Activated B cell treated with CpG ODN at 0.5 μM for 24 hours (primary cell): ENCODE measurements at places on chromosomes 13 and 19. TPM values are rescaled to one million over a fixed set of nuclear protein-coding genes. Genes with fewer than 3 reads are reported as not detected.
A peak's percentile ranks its signal among the peaks of the same experiment; 100 is the strongest.

DNA sequence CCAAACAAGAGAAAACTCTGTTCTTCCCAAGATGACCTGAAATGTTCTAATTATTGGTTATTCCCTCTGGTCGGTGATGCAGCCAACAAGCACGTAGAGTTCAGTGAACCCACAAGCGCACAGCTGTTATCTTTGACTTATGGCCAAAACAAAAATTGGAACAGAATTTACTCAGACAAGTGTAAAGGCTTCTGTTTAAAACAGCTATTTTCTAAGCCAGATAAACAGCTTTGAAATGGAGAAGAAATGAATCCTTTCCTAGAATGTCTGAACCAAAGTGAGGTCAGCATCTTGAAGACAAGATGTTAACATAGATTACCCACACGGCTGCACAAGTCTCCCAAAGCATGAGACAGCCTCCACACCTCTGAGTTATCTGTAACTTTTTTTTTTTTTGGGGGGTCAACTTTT lies 669.2 kb downstream of the DIAPH3 start:
- no peak for DNase-seq

Gene MEIOSIN
- total RNA-seq: not detected in 2 replicates

- DNase-seq: no peak
Measured at GRCh38 chr19:40688309-40688708, 2.1 kb downstream of the NUMBL start.

DNA sequence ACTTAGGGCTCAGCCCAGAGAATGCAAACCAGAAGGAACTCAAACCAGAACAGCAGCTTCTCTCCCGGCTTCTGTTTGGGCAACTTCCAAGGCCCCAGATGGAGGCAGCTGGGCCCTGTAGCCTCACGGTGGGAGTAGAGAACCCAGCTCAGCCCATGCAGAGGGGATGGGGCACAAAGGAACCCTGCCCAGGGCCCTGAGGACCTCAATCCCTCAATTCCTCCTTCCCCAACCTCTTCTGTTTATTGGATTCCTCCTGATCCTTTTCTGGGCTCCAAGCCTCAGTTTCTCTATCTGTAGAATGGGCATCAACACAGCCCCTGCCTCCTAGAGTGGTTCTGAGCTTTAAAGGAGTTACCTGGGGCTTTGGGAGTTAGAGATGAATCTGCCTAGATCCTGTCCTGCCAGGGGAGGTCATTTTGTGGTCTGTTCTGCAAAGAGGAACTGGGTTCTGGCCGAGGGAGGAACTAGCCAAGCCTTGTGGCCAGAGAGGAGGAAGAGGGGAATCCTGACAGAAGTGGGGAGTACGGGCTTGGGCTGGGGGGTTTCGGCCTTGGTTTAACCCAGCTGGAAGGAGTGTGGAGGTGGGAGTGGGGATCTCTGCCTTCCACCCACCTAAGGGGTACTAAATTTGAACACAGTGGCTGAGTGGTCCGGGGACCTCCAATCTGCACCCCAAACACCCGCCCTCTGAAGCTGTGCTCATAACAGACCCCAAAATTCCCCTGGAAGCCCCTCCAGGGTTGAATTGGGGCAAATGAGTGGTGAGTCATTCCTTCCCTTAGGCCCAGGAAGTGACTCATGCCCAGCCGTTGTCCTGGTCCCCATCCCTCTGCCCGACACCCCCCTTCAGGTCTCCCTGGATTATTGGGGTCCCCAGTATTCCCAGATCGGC lies 2.7 kb downstream of the ADGRE5 start:
- peak; percentile 55 for DNase-seq

Gene CPB2
- not detected in 2 replicates for total RNA-seq

DNA sequence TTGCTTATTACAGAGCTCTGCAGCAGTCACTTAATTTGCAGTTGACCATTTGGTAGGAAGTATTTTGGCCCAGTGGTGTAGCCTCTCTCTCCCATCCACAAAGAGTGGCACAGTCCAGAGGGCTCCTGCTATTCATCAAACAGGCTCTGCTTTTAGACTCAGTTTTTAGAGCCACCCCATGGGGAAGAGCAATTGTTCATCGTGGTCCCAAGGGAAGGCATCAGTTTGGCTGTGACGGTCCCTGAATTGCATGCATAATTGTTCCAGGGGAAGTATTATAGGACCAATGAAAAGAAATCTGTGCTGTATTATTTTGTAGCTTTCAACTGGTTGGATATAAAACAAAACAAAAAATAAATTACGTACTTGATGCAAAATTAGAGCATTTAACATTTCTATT lies 799.0 kb downstream of the DACH1 start:
- DNase-seq: no peak

DNA sequence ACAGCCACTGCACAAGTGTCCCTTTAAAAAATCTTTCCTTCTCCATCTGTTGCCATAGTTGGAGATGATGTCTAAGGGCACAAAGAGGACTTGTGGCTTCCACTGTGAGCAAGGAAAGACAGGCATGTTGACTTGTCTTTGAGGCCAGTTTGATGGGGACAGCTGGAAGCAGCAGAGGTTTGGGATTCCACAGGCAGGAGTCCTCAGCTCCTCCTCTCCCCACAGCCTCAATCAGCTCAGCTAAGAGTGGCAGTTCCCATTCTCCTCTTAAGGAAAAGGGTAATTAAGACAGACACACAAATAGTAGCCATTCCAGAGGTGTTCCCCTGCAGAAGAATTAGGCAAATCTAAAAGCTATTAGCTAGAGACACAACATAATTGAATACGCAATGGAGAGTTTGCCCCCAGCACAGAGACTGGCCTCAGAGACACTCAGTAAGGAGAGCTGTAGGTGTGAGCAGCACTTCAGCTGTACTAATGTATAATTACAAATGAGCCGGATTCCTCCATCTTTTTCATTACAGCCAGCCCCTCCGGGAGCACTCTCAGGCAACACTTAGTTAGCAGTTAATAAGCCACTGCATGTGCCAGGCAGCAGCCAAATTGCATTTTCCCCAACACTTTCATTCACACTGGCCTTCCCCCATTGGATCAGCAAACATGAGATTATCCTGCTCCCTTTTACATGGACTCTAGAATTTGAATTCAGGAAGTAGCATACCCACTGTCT lies 434.0 kb downstream of the FOXO1 start:
- DNase-seq: no peak

- no peak for DNase-seq
Measured at GRCh38 chr19:54399189-54399588, 16.1 kb upstream of the TTYH1 start.

- DNase-seq: no peak
Measured at GRCh38 chr13:51674276-51674675, 90.0 kb downstream of the WDFY2 start.

Gene PTOV1
- total RNA-seq: 103 and 107 TPM in 2 replicates

Gene C19orf18
- total RNA-seq: 0.81 and 1.1 TPM in 2 replicates

DNA sequence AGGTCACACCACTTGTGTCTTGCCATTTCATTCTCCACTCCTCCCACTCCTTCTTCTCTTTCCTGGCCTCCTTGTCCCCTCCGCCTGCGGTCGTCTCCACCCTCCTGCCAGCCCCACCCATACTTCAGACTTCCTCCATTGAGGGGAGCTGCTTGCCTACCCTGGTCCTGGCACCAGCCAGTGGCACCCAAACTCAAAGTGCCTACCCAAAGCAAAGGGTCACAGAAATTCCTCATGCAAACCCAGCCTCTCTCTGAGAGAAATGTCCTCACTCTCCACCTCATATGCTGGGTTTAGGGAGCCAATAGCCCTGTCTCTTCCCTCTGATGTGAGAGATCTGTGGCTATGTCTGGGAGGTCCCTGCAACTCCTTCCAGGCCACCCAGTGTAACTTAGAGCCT lies 109.6 kb downstream of the TEX26 start:
- no peak for DNase-seq

DNA sequence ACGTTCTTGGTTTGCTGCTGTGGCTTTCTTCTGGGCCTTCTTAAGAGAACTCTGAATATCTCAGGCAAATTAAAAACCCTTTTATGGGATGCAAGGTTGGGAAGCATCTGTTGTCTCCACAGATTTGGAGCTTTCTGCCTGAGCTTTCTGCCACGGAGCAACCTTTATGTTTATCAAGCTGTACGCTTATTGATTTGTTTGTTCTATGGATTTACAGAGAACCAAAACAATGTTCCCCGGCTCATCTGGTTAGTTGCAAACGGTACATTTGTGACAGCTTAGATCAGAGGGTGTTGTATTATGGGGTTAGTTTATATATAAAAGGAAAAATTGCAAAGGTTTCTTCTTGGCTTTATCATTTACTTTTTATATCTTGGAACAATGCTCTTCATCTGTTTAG lies 479.6 kb downstream of the DIAPH3 start:
- no peak for DNase-seq

Gene PEX11G
- 0.61 and 1.0 TPM in 2 replicates for total RNA-seq

Gene FOXA3
- not detected in 2 replicates for total RNA-seq

GRCh38 chr13:39577838-39578491 lies 25.0 kb downstream of the LHFPL6 start:
- DNase-seq: no peak

GRCh38 chr19:10393137-10393536 lies 10.2 kb downstream of the CDC37 start:
- no peak for DNase-seq

- DNase-seq: no peak
Measured at GRCh38 chr19:19594381-19594780, 24.1 kb downstream of the PBX4 start.

GRCh38 chr13:71624653-71625600 lies 242.1 kb downstream of the DACH1 start:
- no peak for DNase-seq

Gene KLHL1
- total RNA-seq: not detected in 2 replicates

DNA sequence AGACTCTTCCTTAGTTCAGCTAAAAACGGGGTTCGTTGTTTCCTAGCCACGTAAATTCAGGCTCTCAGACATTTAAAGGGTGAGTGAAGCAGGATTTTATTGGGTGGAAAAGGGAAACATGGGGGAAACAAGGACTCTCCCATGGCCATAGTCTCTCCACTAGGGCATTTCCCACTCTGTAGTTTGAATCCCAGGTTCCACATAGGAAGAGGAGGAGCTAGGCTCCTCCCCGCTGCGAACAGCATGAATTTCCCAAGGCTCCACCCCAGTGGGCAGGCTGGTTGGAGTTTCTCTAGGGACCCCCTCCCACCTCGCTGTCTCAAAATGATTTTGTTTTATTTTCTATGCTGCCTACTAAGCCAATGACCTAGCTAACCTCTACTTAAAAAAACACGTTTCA lies 2170.8 kb upstream of the PCDH20 start:
- no peak for DNase-seq

Gene HS6ST3
- not detected in 2 replicates for total RNA-seq

DNA sequence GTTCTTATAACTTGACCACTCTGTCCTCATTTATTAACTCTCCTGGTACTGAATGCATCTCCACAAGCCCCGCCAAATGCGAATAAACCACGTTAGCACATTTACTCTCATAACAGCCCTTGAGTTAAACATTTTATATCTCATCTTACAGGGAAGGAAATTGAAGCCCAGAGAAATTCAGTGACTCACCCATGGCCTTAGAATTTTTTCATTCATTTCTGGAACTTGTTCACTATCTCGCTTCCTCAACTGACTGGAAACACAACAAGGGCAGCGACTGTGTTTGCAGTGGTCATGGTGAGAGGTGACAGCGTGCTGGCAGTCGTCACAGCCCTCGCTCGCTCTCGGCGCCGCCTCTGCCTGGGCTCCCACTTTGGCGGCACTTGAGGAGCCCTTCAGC lies 39.5 kb downstream of the SERP2 start:
- no peak for DNase-seq

- no peak for DNase-seq
Measured at GRCh38 chr13:38979891-38980749, 10.5 kb downstream of the STOML3 start.
